ENCODE measurements at places on chromosomes 12 and 14. TPM values are rescaled to one million over a fixed set of nuclear protein-coding genes. Genes with fewer than 3 reads are reported as not detected.

Gene ANKS1B
- 1.9 TPM for total RNA-seq

Gene DNAH10
- 0.73 TPM for total RNA-seq

- no peak for DNase-seq
These were observed 107.4 kb downstream of the PRICKLE1 start for GRCh38 chr12:42482041-42482747.

- DNase-seq = no peak
These were observed 45.5 kb downstream of the MVK start for GRCh38 chr12:109619002-109619604.

DNA sequence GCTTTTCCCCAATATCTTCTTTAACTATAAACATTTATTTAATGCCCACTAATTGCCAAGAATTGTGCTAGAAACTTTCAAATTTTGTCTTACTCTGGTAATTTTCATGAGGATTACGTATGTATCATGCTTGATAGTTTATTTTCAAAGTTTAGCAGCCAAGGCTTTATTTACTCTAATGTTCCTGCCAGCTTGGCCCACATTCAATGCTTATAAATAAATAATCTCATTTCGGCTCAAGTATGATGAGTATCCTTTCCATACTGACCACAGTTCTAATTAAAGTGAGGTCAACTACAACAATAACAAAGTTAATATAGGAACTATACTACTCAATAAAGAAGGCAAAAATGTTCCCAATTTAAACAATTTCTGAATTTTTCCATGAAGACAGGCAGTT is 259.2 kb downstream of the MED13L start:
- DNase-seq = no peak
